ENCODE measurements at places on chromosomes 12 and 14.

DNA sequence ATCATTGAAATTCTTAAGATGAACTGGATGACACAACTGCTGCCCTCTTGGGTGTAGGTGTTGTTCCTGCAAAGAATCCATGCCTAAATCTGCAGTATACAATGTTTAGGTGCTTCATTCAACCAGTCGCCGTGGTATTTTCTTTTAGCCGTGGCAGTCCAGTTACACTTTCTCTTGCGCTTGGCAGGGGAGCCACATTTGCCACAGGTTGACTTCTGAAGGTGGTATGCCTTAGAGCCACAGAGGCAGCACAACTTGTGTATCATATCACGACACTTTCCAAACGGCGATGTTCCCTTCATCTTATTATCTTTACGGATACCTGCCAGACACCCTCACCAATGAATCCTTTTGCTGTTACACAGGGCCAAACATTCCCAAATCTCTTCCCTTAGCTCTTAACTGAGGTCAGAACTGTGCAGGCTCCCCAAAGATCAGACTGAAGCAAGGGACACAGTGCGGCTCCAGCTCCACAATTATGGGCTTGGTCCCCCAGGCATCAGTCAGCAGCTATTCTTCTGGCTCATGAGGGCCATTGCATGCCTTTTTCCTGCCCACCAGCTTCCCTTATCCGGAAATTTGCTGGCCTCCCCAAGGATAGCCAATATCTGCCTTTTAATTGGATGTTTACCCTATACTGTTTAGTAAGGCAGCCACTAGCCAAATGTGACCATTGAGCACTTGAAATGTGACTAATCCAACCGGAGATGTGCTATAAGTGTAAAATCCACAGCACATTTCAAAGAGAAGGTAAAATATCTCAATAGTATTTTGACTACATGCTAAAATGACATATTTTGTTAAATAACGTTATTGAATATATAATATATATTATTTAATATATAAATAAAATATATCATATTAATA is 50.7 kb downstream of the SENP1 start:
- DNase-seq: no peak

DNA sequence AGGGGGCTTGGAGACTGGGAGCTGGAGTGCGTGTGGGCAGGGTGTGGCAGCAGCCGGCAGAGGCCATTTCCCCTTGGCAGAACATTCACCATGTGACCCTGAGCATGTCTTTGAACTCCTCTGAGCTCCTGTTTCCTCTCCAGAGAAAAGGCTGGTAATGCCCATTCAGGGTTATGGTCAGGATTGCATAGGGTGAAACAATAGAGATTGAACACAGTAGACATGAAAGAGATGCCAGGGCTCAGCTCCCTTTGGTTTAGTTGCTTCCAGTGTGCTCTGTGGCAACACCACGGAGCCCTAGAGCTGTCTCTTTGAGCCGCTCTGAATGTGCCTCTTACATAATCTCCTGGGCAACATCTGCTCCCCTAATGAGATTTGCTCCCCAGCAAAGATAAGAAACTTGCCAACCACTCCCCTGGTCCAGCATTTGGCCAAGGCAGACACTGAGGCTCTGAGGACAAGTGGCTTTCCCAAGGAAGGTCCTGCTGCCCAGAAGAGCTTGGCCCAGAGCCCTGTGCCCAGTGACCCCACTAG is 4.6 kb downstream of the IFI27 start:
- DNase-seq: no peak

DNA sequence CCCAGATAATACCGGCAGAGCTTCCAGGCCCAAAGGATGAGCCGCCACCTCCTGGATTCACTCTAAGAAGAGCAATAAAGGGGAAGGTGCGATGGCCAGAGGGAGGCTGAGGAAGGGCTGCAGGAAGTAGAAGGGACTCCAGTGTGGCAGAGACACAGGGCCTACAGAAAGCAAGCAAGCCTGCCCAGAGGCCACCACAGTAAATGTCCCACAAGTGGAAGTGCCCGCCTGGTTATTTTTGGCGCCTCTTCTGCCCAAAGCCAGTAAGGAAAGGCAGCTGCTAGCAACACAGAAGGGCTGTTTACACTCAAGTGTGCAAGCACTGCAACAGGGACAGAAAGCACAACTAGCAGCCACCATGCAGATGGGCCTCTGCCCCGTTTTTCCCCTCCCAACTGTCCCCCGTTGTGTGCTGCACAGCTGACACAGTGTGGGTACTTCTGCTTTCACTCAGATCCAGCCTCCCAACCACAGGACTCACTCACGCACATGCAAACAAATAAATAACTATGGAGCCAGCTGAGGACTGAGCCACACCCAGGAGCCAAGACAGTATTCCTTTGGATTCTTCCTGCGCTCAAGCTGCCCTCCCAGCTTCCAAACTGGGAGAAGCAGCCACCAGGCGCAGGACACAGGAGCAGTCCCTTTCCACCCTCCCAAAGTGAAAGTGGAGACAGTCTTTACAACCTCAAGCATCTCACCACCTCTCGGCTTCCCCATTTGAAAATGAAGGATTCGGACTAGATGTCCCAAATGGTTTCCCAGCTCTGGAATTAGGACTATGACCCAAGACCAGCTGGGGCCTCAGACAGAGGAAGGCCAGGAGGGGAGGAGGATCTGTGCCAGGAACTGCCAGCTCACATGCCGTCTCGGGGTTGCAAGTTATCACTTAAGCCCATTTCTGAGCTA is 40.0 kb upstream of the PNMA1 start:
- no peak for DNase-seq

DNA sequence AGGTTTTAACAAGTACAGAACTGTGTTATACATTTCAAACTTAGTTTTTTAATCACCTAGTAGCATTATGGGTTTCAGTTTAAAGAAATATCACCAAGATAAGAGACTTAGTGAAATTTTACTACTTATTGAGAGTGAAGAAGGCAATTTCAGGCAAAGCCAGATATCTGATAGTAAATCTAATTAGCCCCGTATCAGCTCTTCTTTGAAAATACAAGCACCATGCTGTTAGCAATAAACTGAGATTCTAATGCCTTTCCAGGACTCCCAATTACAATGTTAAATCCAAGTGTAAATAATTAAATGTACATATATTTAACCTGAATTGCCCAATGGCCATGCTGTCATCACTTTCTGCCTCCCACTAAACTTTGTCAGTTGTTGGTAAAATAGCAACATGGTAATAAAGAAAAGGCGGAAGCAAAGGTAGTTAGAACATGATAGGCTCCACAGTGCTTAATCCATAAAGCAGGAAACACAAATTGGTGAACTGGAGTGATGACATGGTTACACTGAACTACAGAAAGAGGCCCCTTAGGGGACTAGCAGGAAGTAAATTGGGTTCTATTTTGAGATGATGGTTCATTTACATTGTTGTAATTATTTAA is 646.1 kb downstream of the C12orf50 start:
- no peak for DNase-seq

DNA sequence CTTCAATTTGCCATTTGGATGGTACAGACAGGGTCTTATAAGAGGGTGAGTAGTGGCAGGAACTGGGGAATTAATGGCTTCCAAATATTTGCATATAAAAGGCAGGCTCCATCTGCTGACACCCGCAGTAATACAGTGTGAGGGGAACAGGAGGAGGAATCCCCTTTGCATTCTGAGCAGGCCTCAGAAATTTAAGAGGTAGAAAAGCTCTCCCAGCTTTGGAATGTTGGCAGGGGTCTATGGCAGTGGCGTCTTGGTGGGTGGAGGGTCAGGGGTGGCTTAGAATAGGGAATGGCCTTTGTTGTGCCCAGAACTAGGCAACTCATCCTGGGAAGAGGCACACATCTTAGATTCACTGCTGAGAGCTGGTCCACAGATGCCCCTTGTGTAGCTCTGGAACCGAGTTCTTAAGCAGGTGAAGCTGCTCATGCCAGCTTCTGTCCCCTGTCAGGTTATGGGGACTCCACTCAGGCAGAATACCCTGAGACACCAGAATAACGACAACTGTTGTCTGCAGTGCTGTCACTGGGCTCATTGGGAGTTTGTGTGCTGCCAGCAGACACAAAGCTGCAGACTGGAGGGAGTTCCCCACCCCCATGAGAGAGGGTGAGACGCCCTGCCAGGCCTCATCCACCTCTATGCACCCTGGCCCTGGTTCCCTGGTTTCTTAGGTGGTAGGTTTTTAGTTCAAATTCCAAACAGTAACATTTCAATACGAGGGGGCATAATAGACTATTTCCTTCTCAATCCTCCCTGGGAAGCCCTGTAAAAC is 190.2 kb downstream of the MON2 start:
- DNase-seq: no peak

- DNase-seq: no peak
These were observed 2.9 kb upstream of the RAB35 start for GRCh38 chr12:120119271-120119973.

GRCh38 chr14:69543341-69544115 is 31.1 kb downstream of the CCDC177 start:
- peak; percentile 20 for DNase-seq

DNA sequence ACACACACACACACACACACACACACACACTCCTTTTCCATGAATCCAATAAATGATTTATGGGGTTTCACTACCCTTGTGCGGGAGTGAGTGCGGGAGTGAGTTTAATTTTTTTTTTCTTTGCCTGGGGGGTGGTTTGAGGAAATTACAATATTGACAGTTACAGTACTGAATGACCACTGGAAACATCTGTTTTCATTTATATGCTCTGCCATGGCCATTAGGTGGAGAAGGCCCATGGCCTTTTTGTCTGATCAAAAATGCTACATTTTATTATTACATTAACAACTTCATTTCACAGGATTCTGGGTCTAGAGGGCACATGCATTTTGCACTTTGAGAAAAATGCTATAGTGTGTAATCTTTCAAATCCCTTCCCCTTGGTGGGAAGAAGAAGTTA is 5.9 kb downstream of the TBX3 start:
- no peak for DNase-seq

- no peak for DNase-seq
These were observed 107.3 kb downstream of the SLC41A2 start for GRCh38 chr12:104850781-104851180.

- DNase-seq: no peak
These were observed 466.1 kb downstream of the FUT8 start for GRCh38 chr14:65878586-65878985.

- DNase-seq: no peak
These were observed 35.6 kb downstream of the SCN8A start for GRCh38 chr12:51626629-51627028.

GRCh38 chr14:83320837-83321236 is 1787.2 kb upstream of the SEL1L start:
- DNase-seq: no peak

- no peak for DNase-seq
These were observed 850 bp upstream of the ZNF385A start for GRCh38 chr12:54385251-54385914.

DNA sequence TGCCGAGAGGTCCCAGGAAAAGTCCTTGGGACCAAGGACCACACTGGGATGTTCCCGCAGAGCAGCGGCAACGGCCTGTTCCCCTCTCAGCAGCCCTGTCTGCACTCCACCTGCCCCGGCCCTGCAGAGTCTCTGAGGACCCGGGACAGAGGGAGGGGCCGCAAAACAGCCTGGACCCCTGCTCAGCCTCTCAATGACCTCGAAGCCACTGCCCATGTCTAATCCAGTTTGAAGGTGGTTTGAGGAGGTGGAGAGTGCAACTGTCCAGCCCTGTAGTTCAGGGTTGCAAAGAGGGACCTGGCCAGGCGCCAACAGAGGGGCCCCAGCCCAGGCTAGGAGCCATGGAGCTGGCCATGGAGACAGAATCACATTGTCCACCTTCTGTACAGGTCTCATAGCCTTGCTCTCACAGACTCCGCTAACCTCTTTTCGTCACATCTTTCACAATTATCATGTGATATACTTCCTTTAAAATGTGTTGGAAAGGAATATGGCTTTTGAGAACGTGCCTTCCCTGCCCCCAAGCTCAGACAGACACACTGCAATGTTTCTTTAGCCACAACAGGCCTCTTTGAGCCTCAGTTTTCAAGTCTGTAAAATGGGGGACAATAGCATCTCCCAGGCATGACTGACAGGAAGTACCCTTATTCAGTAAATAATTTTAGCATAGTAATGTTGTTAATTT is 49.3 kb downstream of the ACTN1 start:
- no peak for DNase-seq

GRCh38 chr12:124743479-124744272 is 120.0 kb downstream of the SCARB1 start:
- DNase-seq: no peak

DNA sequence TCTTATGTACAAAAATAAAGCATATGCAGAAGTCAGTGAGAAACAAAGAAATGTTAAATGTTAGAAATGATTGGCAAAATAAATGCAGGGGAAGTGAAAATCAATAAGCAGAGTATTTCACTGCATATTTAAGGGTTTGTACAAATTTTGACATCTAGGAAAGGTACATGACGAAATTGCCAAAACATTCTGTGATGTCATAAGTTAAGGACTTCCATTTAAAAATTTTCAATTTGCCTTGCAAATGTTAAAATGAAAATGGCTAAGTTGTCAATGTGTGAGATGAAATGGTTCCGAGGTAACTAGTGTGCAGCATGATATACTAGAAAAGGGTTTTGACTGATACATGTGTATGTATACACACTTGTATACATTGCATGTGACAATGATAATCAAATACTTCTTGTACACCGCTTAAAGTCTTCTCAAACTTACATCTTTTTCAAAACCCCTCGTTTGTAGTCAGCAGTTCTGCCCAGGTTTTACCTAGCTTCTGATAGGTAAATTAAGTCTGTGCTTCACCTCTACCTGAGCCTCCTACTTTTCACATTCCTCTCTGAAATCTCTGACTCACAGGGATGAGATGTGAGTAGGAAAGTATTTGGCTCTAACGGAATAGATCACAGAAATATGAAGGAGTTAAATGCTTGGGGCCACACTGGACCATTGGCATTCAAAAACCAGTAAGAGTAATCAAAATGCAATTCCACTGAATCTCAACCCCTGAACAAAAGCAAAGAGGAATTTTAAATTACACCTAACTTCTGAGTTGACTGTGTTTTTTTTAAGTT is 442.4 kb upstream of the FOXG1 start:
- DNase-seq: no peak

GRCh38 chr12:33052141-33053051 is 155.8 kb upstream of the PKP2 start:
- no peak for DNase-seq

GRCh38 chr12:71152851-71153250 is 4.9 kb downstream of the TSPAN8 start:
- no peak for DNase-seq

DNA sequence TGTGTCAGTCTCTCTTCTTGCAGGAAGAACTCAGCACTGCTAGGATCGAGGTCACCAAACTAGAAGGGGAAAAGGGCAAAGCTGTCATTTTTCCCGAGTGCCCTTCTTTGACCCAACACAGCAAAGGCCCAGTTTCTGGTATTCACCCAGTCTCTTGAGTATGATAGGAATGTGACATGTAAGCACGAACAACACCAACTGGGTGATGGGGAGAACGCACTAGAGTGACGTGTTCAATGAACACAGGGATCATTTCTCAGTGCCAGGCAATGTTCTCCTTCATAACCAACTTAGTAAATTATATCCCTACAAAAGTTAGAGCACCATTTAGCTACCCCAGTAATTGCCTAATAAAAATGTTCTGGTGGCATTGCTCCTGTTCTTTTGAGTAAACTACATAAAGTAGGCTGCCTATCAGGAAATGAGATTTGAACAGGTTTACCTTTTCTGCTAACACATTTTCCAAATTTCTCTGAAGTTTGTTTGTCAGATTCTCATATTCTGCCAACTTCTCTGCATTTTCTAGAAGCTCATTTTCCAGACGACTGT is 64.5 kb downstream of the NIN start:
- no peak for DNase-seq

GRCh38 chr14:38994731-38995130 is 108.3 kb downstream of the SEC23A start:
- DNase-seq: no peak

Data from nephron progenitor cell (in vitro differentiated cells).